ENCODE measurements at places on chromosomes 4 and X. TPM values are rescaled to one million over a fixed set of nuclear protein-coding genes. Genes with fewer than 3 reads are reported as not detected.
A peak's percentile ranks its signal among the peaks of the same experiment; 100 is the strongest.

DNA sequence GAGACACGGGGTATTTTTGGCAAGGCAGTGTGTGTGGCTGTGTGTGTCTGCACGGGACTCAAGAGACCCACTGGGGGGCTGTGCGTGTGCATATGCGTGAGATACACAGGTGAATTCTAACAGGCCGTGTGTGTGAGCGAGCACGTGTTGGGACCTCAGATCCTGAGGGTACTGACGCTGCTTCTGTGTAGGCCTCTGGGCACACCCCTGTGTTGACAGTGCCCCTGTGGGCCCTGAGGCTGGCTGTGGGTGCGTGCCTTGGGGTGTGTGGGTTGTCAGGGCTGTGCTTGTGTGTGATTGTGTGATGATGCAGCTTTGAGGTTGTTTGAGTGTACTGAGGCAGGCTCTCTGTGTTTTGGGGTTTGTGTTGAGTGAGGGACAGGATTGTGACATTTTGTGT, 13.9 kb downstream of the FOXP3 start:
- no peak for DNase-seq

- no peak for DNase-seq
Measured at GRCh38 chr4:70712150-70712549, 9.6 kb upstream of the RUFY3 start.

DNA sequence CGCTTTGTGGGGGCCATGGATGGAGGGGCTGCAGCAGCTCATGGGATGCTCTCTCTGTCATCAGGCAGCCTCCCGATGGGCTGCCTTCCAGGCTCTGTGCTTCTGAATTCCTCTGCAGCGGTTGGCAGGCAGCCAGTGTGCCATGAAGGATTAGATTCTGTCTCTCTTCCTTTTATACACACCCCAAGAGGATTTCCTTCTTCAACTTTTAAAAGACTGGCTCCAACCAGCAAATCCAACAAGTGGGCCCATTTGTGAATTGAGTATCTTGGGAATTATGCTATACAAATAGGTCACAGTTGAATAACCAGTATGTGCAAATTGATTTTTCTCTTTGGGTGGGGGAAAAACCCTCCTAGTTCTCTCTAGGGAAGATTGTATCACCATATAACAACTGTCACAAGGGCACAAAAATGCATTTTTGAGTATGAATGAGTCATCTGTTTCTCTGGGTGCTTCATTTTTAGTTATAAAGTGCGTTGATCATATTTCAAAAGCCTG, 96.8 kb upstream of the FAT1 start:
- peak; percentile 61 for DNase-seq

The SMIM10 gene
- total RNA-seq: 3.6 TPM

The MAGEA2B gene
- not detected for total RNA-seq
